DMS79 treated with DMSO at 0.1 percent for 48 hours (cell line): ENCODE measurements at places on chromosomes 2 and 18.

GRCh38 chr2:8674420-8675009, 7.3 kb upstream of the ID2 start:
- no peak for DNase-seq

DNA sequence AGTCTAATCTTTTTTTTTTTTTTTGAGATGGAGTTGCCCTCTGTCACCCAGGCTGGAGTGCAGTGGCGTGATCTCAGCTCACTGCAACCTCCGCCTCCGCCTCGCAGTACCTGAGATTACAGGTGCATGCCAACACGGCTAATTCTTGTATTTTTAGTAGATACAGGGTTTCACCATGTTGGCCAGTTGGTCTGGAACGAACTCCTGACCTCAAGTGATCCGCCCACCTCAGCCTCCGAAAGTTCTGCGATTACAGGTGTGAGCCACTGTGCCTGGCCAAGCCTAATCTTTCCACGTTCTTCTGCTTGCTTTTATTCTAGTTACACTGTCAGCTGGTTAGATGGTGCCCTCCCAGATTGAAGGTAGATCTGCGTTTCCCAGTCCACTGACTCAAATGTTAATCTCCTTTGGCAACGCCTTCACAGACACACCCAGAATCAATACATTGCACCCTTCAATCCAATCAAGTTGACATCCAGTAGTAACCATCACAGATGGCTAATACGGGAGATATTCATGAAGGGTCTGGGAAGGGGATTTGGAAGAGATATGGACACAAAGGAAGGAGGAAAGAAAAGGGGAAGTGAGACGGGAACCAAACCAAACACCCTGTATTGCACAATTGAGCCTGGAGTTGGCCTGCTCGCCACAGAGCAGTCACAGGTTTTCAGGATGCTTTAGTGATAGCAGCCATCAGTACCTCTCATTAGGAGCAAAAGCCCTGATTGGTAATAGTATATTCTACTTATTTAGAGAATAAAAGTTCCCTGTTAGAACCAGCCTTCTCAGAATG, 229.8 kb downstream of the PIK3C3 start:
- DNase-seq, result no peak

DNA sequence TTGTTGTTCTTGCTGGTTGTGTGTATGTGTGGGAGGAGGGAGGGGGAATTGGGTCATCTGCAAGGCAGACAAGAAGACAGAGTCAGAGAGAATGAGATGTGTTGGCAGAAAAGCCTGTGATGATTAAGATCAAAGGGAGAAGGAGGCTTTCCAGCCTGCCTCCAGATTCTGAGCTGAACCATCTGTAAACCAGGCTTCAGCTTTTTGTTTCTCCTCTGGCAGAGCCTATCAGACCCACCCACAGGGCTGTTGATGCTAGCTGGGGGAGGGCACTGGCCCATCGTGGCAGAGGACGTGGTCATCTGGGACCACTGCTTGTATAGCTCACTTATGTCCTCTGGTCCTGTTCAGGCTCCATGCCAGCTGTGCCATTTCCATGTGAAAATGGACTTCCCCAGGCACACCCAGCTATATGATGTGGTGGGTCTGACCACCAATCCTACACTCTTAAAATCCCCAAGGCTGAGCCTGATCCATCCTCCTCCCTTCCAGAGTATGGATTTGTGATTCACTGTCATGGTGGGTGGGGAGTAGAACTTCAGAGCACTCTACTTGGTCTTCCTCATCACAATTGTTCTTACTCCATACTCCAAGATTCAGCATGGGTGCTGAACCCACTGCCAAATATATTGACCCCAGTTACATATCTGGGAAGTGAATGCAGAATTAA, 27.8 kb upstream of the COL6A3 start:
- no peak for DNase-seq

DNA sequence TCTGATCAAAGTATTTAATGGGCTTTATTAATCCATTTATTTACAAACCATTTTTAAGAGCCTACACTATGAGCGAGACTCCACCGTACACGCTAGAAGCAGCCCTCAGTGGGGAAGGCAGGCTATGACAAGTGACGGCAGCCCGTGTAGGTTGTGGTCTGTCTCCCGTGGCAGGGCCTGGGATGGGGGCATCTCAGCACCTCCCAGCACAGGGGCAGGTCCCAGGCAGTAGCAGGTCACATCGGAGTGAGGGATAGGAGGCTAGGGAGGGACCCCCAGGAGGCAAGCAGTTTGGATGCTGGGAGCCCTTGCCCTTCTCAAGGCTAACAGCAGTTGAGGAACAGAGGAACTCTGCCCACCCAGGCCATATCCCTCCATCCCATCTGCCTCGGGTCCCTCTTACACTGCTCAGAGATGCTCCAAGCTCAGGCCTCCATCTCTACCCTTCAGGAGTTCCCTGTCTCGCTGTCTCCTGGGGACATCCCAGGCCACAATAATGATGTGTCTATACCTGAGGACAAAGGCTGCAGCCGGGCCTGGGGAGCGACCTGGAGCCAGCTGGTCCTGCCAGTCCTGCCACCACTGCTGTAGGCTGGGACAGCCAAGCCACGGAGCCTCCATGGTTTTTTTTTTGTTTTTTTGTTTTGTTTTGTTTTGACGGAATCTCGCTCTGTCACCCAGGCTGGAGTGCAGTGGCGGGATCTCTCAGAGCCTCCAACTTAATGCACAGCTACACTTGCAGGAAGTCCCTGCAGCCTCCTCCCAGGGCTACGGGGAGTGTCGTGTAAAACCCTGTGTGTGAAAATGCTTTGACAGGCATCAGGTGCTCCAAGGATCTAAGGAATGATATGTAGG, 92.0 kb downstream of the NDUFA10 start:
- DNase-seq, result no peak

- DNase-seq, result no peak
These were observed 807.4 kb upstream of the POU3F3 start for GRCh38 chr2:104046466-104046865.

GRCh38 chr2:70939001-70939838, 3.5 kb downstream of the ATP6V1B1 start:
- DNase-seq, result no peak

GRCh38 chr2:11904029-11904428, 157.6 kb downstream of the LPIN1 start:
- no peak for DNase-seq

DNA sequence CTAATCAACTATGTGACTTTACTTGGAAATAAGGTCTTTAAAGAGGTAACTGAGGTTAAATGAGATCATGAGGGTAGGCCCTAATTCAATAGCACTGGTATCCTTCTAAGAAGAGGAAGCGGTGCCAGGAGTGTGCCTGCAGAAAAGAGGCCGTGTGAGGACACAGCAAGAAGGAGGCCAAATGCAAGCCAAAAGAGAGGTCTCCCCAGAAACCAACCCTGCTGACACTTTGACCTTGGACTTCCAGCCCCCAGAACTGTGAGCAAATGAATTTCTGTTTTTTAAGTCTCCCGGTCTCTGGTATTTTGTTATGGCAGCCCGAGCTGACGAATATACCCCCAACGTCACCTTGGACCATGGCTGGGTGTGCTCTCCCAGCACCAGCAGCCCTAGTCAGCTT, 257.5 kb upstream of the NCKAP5 start:
- DNase-seq, result no peak

DNA sequence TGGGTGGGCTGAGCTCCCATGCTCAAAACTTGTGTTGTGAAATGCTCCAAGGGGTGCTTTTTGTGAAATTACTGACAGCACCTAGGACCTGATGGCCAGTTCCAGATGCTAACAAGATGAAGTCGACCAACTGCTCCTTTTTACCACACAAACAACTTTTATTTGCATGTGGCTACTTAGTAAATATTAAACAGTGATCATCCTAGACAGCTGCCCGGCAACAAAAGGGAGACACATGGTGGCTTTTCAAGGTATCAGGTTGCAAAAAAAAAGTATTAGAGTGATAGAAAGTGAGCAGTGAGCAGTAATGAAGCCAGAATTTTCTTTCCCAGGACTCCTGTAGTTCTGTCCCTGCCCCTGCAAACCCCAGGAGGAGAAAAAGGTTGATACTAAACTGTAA, 118.5 kb downstream of the RPIA start:
- no peak for DNase-seq

DNA sequence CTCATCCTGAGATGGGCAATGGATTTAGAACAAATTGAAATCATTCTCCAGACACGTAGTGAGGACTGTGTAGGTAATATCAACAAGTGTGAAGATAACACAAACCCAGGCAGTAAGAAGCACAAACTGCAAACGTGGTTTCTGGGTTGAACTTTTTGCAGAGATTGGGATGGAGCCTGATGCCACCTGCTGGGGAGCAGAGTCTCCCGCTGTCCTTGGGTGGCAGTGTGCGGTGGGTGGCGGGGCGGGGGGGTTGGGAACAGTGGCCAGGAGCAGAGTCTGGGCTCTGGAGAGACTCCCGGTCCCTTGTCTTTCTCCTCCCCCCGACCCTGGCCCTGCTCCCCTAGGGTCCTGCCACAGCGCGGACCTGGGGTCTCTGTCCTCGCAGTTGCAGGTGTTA, 19.5 kb downstream of the TRAF3IP1 start:
- no peak for DNase-seq
